Activated T-helper 17 cell treated with anti-CD3 and anti-CD28 coated beads, Interleukin-2, amount 50 U/mL, for 72 hours (primary cell): ENCODE measurements at places on chromosomes 2 and 18.
A peak's percentile ranks its signal among the peaks of the same experiment; 100 is the strongest.

- ATAC-seq: no peak
Measured at GRCh38 chr2:38483776-38484501, 106.9 kb upstream of the ATL2 start.

GRCh38 chr2:152418688-152419087 is 83.7 kb downstream of the FMNL2 start:
- peak; percentile 39 for ATAC-seq

DNA sequence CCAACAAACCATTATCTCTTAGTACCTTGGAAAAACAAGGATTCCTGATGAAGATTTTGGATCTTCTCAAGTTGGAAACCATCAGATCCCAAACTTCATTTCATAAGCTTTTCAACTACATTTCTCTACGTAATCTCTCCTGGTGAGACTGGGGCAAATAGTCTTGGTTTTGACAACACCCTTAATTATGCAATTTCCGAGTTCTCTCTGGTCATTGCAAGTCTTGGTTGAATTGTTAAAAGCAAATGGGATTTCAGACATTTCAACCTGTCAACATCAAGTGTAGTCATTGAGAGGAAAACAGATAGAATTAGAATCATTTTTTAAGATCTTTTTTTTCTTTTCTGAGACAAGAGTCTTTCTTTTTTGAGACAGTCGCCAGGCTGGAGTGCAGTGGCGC is 26.2 kb downstream of the KLF7 start:
- ATAC-seq: no peak

DNA sequence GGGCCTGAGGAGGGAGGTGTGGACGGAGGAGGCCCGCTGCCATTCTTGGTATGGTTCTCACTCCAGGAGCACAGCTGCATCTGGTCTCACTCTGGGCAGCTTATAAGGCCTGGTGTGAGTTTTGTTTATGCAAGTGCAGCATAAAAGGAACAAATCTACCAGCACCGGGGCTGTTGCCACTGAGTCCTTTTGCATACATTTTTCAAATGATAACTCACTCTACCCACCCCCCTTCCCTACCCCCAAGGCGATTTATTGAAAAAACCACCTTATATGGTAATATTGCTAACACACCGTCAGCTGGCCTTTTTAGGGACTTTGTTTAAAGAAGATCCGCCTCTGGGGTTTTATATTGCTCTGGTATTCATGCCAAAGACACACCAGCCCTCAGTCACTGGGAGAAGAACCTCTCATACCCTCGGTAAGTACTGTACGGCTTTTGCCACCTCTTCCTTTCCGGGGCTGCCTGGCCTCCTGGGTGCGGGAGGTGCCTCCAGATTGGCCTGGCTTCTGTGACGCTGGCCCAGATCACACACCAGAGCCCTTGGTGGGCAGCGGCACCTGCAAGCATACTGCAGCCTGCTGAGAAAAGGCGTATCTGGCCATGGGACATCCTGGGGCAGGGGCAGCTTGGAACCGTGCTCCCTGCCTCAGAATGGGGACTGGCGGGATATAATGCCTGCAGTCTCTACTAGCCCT is at the start of gene ACTG2:
TSS of gene ACTG2 (plus strand) at position 378 of the 699 bp plus-strand sequence. CDS start 8,304 bp downstream, outside the sequence.
- ATAC-seq: no peak

DNA sequence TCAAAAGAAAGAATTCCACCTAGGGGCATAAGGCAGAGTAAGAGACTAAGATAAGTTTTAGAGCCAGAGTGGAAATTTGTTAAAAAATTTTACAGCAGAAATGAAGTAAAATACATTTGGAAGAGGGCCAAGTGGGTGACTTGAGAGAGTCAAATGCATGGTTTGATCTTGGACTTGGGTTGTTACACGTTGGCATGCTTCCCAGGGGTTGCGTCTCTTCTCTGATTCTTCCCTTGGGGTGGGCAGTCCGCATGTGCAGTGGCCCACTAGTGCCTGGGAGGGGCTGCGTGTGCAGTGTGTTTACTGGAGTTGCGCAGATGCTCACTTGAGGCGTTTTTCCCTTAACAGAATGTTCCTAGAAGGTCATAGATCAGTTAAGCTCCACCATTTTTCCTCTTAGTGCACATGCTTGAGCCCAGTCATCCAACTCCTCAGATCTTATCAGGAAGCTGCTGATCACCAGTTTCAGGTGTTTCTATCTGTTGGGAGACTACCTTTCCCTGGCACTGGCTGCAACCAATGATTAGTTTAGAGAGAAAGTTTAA is 13.1 kb downstream of the SEH1L start:
- ATAC-seq: no peak

GRCh38 chr18:75863696-75864095 is 436.2 kb upstream of the SMIM21 start:
- no peak for ATAC-seq

DNA sequence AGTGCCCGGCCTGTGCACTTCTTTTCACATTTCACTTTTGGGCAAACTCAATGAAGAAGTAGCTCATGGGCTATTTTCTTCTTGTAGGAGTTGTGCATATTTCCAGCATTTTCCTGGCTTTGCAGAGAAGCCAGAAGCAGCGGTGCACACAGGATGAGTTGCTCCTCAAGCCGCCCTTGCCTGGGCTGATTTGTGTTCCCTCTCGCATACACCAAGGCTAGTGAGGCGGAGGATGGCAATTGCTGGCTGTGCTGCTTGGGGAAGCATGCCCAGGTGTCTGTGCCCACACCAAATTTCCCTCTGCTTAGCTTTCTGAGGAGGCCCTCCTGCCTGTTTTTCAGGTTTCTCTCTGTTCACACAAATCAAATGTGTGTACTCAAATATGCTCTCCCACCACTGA is 85.4 kb upstream of the TMEM200C start:
- no peak for ATAC-seq
